ENCODE measurements at places on chromosomes 2 and 18. TPM values are rescaled to one million over a fixed set of nuclear protein-coding genes. Genes with fewer than 3 reads are reported as not detected.

Gene TMEM18
- 22.3 TPM for total RNA-seq

Gene EFHD1
- total RNA-seq = 1.5 TPM

Gene PLEKHH2
- 5.0 TPM for total RNA-seq

Gene ATP6V1C2
- 0.74 TPM for total RNA-seq

Gene KCNK3
- 0.30 TPM for total RNA-seq

DNA sequence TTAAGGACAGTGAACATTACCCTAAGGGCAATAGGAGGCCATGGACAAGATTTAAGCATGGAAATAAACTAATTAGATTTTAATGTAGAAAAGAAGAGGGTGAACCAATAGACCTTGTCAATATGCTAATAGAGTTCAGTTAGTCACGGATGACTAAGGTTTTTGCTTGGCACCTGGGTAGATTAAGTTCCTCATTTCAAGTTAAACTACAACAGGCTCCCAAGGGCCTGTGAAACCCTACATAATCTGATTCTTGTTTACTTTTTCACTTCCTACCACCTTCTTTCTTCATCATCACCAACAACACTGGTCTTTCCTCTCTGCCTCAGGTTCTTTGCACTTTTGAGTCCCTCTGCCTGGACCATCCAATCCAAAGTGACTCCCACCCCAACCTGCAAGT, 14.8 kb downstream of the SP110 start:
- no peaks in the 10 kb centered on the region for H3K27me3 ChIP-seq
- H3K27ac ChIP-seq = no peak overlapping the region
- H3K36me3 ChIP-seq = no peaks in the 10 kb centered on the region
- no peaks in the 10 kb centered on the region for H3K4me1 ChIP-seq
- DNase-seq = no peak

GRCh38 chr2:10956006-10956790, 44.5 kb downstream of the KCNF1 start:
- H3K36me3 ChIP-seq = no peaks in the 10 kb centered on the region
- no peaks in the 10 kb centered on the region for H3K27me3 ChIP-seq
- H3K4me1 ChIP-seq = no peaks in the 10 kb centered on the region
- no peak for DNase-seq
- no peak overlapping the region for H3K27ac ChIP-seq

GRCh38 chr18:51523671-51524070, 326.2 kb upstream of the MEX3C start:
- DNase-seq = no peak
- H3K4me3 ChIP-seq = no peak overlapping the region

DNA sequence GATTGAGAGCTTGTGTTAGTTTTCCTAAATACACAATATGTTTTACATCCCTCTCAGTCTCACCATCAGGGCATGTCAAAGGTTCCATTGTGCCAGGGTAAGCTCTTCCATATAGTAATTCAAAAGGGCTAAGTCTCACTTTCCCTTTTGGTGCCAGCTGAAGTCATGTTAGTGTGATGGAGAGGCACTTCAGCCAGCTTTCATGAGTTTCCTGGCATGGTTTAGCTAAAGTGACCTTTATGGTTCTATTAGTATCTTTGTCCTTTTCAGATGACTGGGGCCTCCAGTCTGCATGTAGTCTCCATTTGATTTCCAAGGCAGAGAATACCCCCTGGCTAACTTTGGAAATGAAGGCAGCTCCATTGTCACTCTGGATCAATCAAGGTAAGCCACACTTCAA, 27.2 kb downstream of the NAT8 start:
- DNase-seq = no peak
- no peaks in the 10 kb centered on the region for H3K27me3 ChIP-seq
- H3K4me1 ChIP-seq = no peaks in the 10 kb centered on the region
- H3K27ac ChIP-seq = no peak overlapping the region
- H3K36me3 ChIP-seq = no peaks in the 10 kb centered on the region
- H3K4me3 ChIP-seq = no peak overlapping the region
